H4 (cell line): ENCODE measurements at places on chromosomes 11 and 22. TPM values are rescaled to one million over a fixed set of nuclear protein-coding genes. Genes with fewer than 3 reads are reported as not detected.

DNA sequence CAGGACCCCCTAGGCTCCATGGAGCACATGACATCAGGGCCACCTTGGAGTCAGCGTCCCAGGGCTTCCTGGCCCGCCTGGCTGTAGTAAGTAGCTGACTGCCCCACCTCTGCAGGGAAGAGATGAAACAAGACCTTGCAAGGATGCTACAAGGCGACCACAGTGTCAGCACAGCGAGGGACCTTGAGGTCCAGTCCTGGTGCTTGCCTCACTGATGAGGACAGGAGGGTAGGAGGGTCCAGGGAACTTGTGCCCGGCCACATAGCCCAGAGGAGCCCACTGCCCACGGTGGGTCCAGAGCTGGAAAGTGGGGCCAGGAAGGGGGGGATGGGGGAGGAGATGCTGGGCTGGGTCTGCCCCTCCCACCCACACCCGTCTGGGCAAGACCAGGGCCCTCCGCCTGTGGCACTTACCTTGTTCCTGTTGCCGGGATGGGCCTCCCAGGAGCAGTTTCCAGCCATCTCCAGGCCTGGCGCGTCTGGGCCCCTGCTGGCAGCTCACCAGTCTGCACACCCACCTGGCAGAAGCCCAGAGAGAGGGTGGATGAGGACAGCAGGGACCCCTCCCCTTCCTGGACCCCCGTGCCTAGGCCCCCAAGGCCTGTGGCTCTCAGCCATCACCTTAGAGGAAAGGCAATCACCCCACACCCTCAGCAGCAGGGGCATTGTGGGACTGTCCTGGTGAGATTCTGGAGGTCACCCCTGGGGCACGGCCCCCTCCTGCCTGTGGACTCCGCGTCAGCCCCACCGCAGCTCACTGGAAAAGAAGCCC lies 3.4 kb downstream of the MRGPRF start:
- DNase-seq: no peak

DNA sequence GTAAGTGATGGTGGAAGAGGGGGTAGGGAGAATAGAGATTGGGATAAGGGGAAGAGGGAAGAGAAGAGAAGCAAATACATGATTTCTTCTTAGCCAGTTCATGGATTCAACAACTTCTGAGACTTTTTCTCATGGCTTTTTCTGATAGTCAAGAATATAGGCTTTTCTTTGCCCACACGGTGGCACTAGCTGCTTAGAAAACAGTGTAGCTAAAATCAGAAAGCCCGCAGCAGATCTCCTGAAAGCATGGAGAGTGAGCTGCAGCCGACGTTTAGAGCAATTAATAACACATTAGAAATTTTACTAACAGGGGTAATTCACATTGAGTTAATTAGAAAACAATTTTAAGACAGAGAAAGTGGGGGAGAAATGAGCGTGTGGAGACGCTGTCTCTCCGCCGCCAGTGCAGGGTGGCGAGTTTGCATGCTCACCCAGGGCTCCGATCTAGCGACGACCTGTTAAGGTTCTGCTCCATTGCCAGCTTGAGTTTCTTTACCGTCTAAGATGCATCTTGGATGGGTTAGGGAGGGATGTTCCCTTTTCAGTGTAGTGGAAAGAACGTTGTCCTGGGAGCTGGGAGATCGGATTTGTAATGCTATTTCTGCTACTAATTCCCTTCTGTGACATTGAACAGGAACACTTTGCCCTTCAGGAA lies 3.3 kb upstream of the RAG1 start:
- DNase-seq: peak; percentile 61

GRCh38 chr11:13150487-13150886 lies 127.1 kb upstream of the BMAL1 start:
- DNase-seq: no peak

GRCh38 chr22:20187777-20188566 lies 37.1 kb upstream of the CCDC188 start:
- DNase-seq: no peak

DNA sequence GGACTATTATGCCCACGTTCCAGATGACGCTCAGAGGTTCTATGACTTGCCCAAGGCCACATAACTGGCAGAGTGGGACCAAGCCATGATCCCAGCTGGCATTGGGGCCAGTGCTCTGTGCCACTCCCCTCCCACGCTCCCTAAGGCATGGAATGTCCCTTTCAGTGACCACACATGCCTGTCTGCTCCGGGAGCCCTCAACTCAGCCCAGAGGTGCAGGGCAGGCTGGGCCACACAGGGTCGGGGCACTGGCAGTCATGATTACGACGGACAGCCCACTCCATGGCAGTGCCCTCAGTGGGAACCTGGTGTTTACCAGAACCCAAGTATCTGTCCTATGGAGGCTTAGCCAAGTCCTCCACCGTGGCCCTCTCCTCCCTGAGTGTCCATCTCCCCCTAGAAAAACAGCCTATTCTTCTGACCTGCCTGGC lies 10.0 kb downstream of the RHBDD3 start:
- DNase-seq: no peak

DNA sequence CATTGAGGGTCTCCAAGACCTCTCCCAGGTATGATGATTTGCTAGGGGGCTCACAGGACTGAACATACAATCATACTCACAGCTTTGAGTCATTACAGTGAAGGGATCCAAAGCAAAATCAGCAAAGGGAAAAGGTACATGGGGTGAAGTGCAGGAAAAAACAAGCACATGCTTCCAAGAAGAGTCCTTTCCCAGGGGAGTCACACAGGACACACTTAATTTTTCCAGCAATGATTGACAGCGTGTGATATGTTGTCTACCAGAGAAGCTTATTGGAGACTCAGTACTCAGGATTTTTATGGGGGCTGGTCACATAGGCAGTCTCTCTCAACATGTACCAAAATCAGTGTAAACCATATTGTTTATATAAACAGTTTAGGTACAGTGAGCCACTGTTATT lies 25.3 kb downstream of the CUL5 start:
- DNase-seq: no peak

- no peak for DNase-seq
Measured at GRCh38 chr11:82909015-82909640, 7.6 kb downstream of the DDIAS start.

GRCh38 chr11:132961453-132961852 lies 570.8 kb downstream of the OPCML start:
- no peak for DNase-seq

MEI1 gene
- not detected in 2 replicates for total RNA-seq

WNT11 gene
- total RNA-seq: 0.76 TPM in 1 of 2 replicates, not detected in the other

KCNK4 gene
- total RNA-seq: not detected in 2 replicates

PAMR1 gene
- 0.06 and 0.35 TPM in 2 replicates for total RNA-seq

PRPF19 gene
- 92.3 and 106 TPM in 2 replicates for total RNA-seq

VPREB3 gene
- not detected in 2 replicates for total RNA-seq

C11orf16 gene
- not detected in 2 replicates for total RNA-seq

POU2AF2 gene
- total RNA-seq: not detected in 2 replicates

LMO2 gene
- total RNA-seq: 1.4 and 1.5 TPM in 2 replicates
